Activated CD4-positive, alpha-beta memory T cell treated with anti-CD3 and anti-CD28 coated beads for 36 hours (primary cell): ENCODE measurements at places on chromosomes 2 and 18.

DNA sequence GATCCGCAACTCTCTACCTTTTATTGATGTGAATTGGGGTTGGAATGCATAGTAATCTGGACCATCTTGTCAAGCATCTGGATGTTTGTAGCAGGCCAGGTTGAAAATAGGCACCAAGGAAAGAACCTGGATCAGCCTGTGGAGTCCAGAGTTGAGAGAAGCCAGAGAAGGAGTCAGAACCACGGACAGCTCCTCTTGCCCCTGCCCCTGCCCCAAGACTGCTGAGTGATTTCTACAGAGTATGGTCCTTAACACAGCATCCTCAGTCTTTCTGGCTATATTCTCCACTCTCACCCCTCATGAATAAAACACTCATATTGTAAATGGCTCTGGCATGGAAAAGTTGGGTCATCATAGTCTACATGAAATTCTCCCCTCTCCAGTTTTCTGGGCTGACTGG, 154.6 kb downstream of the LOXHD1 start:
- DNase-seq, result peak; percentile 19

DNA sequence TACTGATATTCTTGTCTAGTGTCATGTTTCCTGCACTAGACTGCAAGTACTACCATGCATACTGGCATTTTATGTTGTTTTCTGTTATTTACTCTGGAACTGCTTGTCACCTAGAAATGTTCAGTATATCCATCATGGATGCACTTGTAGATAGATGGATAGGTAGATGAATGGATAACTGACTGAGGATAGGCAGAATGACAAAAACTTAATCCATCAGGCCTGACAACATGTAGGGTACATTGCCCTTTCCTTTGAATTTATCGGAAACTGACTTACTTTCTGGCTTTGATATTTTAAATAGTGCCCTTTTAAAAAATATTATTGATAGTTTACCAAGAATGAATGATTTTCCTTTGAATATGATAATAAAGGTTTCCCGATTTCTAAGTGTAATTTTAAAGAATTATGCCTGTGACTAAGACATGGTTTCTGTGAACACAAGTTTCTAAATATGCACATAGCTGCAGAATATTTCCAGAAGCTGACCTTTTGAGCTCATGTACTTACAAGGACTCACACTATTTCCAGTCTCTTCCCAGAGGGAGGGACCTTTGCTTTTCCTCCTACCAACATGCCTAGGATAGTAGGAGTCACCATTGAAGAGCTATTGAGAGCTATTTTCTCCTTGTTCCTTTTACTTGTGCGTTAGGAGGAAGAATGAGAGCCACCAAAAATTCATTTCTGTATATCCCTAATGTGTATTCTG, 81.3 kb downstream of the ANKRD12 start:
- no peak for DNase-seq

DNA sequence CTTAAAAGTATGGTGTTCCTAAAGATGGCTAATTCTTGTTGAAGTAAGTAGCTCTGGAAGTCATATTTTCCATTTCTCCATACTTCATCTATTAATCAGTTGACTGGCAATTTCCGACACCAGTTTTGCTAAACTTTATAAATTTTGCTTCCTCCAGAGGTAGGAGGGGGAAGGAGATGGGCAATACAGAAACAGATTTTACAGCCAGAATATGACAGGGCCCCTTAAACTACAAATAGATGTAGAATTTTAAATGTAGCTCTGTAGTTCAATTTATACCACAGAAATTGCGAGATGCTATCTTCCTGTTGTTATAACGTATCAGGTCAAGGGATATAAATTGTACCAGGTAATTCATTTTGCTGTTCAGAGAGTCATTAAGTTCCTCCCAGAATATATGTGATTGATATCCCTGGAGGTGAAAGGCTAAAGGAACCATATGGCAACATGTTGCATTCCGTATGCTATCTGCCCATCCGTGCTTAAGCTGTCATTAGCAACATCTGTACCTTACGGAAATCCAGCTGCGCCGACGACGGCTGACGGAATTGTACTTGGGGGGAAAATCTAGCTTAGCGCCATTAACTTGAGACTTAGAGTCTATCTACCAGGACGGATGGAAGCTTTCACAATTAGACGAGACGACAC, 8.4 kb upstream of the NR4A2 start:
- peak; percentile 60 for DNase-seq

- DNase-seq, result no peak
Observed at GRCh38 chr2:155412598-155412997, 714.1 kb downstream of the KCNJ3 start.

DNA sequence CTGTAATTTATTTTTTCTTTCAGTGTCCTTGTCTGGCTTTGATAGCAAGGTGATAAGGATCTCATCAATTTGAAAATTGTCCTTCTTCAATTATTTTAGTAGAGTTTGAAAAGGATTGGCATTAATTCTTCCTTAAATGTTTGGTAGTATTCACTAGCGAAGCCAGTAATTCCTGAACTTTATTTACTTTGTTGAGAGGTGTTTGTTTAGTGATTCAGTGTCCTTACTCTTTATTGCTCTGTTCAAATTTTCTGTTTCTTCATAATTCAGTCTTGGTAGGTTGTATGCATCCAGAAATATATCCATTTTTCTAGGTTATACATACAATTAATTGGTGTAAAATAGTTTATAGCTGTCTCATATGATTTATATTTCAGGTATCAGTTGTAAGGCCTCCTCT, 676.7 kb upstream of the POU3F3 start:
- no peak for DNase-seq
